ENCODE measurements at places on chromosomes 7 and 10.

DNA sequence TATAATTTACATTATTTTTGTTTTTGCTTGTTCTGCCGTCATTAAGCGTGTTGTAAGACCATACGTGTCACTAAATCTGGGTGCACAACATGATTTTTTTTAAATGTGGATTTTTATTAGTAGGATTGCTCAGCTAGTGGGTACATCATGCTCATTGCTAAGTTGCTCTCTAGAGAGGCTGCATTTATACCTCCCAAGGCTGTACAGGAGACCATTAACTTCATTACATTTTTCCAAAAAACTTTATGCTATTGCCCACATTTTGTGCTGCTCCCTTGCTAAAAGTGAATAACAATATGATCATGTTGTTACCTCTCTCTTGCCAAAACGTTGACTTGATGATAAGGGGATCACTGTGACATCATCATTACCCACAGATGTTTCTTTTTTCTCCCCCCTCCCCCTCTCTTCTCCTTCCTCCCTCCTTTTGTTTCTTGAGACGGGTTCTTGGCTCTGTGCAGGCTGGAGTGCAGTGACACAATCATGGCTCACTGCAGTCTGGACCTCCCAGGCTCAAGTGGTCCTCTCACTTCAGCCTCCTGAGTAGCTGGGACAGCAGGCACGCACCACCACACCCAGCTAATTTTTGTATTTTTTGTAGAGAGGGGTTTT lies 65.1 kb downstream of the BMPR1A start:
- no peak for DNase-seq

DNA sequence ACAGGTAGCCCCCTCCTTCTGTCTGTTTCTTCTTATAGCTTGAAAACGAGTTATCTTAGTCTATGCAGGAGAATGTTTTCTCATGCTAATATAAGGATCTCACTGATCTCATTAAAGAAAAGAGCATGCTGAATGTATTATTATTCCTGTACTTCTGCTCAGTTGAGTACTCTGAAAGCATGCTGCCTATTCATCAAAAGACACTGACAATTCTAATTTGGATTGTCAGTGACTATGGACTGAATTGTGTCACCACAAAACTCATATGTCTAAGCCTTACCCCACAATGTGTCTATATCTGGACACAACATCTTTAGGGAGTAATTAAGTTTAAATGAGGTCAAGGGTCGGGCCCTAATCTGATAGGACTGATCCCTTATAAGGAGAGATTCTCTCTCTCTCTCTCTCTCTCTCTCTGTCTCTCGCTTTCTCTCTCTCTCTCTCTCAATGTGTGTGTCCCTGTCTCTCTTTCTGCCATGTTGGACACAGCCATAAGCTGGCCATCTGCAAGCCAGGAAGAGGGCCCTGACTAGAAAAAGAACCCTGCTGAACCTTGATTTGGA lies 98.4 kb downstream of the GNAT3 start:
- DNase-seq, result no peak

GRCh38 chr10:29949411-29950011 lies 109.9 kb downstream of the JCAD start:
- DNase-seq, result no peak

DNA sequence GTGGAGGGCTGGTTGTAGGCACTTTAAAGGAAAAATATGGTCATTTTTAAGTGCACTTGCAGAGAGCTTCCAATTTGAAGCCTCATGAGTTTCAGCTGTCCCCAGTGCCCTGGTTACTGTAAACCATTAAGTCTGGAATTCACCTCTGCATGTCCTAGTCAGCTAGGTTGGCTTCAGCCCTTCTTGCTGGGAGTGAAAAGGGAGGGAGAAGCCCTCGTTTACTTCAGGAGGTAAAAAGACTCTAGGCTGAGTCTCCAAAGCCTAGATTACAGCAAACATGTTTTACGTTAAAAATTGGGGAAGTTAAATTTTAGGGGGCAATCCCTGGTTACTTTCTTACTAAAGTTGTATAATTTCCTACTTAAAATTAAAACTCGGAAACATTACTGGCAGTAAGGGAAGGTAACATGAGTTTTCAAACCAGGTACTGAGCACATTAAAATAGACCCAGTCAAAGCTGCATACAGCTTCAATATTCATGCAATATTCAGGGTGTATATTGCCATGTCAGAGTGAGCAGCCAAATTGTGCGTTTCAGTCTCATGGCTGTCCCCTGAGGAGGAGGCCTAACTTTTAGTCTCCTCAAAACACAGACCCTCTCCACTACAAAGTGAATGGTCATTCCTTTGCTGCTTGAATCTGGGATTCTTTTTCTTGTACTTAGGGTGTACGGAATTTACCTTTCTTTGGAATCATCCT lies 156.7 kb downstream of the PRKG1 start:
- no peak for DNase-seq

DNA sequence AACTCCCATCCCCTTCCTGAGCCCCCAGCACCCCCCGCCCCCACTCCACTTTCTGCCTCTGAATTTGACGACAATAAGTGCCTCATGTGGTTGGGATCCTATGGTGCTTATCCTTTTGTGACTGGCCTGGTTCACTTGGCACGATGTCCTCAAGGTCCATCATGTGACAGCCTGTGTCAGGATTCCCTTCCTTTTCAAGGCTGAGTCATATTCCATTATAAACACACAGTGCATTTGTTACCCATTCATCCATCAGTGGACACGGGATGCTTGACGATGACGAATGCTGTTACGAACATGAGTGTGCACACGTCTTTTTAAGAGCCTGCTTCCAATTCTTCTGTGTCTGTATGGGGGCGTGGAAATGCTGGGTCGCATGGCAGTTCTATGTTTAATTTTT lies 26.7 kb downstream of the SHH start:
- no peak for DNase-seq

DNA sequence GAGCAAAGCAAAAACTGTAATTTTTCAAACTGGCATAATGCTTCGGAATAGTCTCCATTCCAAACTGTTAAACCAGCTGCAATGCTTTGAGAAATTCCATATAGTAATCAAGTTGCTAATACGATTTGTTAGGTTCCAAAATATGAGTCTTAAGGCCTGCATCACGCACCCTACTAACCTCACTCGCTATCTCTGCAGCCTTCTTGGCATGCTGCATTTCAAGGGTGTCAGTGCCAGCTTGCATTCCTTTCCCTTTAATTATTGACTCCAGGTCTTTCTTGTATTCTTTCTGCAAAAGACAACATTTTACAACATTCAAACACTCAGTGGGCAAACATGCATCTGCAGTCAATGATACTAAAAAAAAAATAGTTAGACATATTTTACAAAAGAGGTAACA lies 61.8 kb downstream of the NEBL start:
- no peak for DNase-seq

DNA sequence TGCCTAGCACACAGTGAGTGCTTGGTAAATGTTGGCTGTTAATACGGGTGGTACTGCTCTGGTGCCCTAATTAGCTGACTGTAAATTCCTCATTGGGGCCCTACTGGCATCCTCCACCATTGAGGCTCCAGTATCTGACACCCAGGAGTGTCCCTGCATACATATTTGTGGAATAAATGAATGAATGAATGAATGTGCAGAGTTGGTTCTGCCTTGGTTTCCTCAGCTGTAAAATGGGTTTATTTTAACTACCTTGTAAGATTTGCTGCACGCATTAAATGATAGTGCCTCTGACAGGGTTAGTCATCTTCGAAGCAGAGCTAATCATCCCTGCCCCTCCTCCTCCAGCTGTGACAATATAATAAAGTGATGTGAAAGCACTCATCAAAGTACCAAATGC lies 45.8 kb downstream of the ALDH18A1 start:
- DNase-seq, result no peak

DNA sequence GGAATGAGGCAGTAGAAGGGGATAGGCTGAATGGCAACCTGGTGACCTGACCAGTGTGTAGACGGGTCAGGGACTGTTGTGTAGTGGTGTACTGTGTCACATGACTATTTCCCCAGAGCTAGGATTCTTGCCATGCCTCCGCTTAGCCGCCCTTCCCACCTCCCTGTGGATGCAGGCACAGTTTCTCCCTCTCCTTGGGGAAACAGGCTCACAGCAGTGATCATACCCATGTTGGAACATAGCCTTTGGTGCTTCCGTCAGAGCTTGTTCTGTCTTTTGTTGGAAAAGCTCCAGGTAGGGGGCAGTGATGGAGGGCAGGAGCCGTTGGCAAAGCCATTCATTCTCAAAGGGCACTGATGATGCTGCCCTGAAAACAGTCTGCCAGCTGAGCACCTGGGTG lies 44.3 kb downstream of the OGDH start:
- DNase-seq, result no peak

DNA sequence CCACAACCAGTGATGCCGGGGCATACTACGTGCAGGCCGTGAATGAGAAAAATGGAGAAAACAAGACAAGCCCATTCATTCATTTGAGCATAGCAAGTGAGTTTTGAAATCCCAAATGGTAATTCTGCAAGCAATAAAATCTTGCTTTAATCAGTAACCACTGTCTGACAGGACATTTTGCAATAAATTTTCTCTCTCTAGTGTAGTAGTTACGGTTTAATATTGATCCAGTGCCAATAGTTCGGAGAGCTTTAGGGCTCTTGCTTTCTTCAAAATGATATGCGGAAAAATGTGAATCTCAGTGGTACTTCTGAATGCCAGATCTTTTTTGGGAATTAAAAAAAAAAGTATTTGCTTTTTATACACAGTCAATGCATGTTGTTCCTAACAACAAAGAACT lies 520.4 kb downstream of the SDK1 start:
- no peak for DNase-seq

- DNase-seq, result no peak
Measured at GRCh38 chr7:81882086-81882485, 112.2 kb upstream of the HGF start.

- DNase-seq, result no peak
Measured at GRCh38 chr10:113753020-113753692, 1.7 kb downstream of the PLEKHS1 start.

GRCh38 chr7:30331338-30331737 lies 46.9 kb downstream of the ZNRF2 start:
- no peak for DNase-seq

GRCh38 chr7:106779877-106780276 lies 85.2 kb upstream of the PIK3CG start:
- no peak for DNase-seq

GRCh38 chr10:123132576-123133477 lies 2.9 kb upstream of the HMX3 start:
- peak; percentile 77 for DNase-seq

GRCh38 chr7:96236198-96237039 lies 85.5 kb downstream of the SLC25A13 start:
- DNase-seq, result no peak

DNA sequence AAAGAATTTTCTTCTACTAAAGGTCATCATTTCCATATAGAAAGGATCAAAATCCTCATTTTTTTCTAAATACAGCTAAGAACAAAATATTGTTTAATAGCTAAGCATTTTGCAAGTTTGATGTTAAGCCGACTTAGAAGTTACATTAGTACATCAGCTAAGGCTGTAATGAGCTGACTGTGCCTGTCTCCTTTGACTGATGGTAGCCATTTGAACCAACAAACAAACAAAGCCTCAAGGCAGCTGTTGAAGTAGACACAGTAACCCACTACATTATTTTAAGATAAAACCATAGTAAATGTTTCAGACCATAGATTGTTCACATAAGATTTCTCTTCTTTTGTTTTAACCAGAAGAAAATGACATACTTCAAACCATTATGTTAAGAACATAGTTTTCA lies 210.9 kb upstream of the VSTM2A start:
- no peak for DNase-seq

GRCh38 chr7:19009241-19009935 lies 108.0 kb downstream of the TWIST1 start:
- no peak for DNase-seq

GRCh38 chr10:81704596-81704995 lies 170.4 kb upstream of the NRG3 start:
- no peak for DNase-seq

DNA sequence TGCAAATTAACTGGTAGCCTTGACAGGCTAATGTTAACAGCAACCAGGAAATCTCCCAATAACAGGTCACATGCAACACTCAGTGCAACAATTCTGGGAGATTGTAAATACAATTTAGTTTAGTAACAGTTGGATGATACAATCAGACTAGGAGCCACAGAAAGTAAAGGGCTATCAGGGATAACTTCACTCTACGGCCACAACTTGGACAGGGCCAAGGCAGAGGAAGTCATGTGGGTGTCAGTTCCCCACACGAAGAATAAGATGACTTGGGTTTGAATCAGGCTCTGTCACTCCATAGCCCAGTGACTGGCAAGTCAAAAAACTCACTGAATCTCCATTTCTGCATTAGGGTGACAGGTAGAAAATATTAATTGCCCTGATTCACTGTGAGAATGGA lies 217.3 kb upstream of the CCDC6 start:
- DNase-seq, result no peak
